ENCODE measurements at places on chromosomes 2 and 18.

- no peak for DNase-seq
Measured at GRCh38 chr2:30141136-30141535, 5.7 kb upstream of the YPEL5 start.

GRCh38 chr18:5414546-5414945, 119.0 kb upstream of the ZBTB14 start:
- no peak for DNase-seq

DNA sequence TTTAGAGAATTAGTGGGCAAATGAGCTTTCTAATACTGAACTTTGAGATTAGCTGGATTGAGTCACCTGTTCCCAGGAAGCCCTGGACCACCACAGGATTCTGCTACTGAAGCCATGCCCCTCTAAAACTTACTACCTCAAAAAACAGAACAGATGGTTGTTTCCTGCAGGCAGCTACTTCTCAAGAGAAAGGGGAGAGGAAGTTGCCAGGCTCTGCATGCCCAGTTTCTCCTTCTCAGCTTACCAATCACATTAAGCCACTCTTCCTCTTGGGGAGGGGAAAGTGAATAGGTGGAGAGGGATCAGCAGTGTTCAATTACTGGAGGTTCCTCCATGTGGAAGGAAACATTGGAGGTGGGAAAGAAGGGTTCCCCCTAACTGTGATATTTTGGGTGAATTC, 24.9 kb upstream of the C1GALT1C1L start:
- DNase-seq = no peak

DNA sequence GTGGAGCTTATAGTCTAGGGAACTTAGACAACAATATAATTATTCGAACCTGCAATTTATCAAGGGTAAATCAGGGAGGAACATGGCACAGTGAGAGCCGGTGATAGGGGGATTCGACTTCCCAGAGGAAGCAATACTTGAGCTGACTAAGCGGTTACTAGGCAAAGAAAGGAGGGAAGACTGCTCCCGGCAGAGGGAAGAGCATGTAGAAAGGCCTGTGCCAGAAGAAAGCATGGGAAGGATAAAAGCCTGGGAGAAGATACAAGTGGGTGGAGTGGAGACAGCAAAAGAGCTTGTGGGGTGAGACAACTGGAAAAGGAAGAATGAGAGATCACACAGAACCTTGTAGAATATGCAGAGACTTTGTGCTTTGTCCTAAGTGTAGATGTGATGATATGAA, 93.3 kb downstream of the MARCHF4 start:
- DNase-seq = no peak

Measured in NCI-H2029 treated with DMSO at 0.1 percent for 48 hours (cell line).